Esophagus squamous epithelium (tissue), 5 donors: ENCODE measurements at places on chromosomes 2 and 18.

DNA sequence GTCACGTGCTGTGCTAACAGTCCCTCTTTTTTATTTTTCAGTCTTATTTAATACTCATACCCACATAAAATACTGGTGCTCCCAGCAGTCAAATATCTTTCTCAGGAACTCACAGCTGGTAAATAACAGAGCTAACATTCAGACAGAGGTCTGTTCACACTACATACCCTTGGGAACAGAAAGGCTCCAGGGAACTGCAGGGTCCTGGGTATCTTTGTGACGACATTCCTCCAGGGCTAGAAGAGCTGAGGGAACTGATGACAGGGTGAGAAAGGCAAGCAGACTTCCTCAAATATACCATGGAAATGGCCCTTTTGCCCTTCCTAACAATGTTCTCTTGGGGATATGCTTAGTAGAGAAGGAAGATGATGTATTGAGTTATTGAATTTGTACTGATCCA, 19.3 kb downstream of the PDE6D start:
- no peak for DNase-seq

- no peak for DNase-seq
These were observed 39.7 kb upstream of the NABP1 start for GRCh38 chr2:191638079-191638801.

DNA sequence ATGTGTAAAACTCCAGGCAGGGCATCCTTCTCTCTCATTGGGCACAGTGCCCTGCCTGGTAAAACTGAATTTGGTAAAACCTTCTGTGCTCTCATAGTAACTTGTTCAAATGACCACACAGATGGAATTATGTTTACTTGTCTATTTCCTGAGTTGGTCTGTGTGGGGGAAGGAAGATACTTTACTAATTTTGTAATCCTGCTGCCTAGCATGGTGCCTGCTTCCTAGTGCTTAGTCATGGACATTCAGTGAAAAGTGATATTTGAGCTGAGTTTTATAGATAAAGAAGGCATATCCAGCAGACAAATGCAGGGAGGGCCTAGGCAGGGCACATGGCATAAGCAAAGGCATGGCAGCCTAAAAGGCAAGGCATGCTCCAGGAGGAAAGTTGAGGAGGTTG, 199.4 kb downstream of the FSHR start:
- DNase-seq, result no peak

GRCh38 chr2:224860786-224861185, 144.6 kb upstream of the CCDC195 start:
- no peak for DNase-seq

DNA sequence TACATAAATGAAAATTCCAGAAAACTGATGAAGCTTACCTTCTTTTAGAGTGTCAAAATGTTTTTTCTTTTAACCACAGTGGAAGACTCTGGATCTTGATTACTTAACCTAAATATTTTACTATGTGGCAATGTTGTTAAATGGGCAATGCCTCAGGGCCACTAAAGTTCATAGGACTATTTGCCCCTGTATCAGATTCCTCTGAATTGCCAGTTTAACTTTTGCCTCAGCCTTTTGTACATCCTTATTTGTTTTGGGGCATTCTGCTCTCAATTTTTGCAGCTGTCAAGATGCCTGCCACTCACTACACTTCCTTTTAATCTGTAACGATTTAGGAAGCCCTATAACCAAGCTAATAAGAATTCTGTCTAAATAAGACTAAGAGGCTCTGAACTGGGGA, 31.7 kb upstream of the SERTAD2 start:
- DNase-seq, result no peak

DNA sequence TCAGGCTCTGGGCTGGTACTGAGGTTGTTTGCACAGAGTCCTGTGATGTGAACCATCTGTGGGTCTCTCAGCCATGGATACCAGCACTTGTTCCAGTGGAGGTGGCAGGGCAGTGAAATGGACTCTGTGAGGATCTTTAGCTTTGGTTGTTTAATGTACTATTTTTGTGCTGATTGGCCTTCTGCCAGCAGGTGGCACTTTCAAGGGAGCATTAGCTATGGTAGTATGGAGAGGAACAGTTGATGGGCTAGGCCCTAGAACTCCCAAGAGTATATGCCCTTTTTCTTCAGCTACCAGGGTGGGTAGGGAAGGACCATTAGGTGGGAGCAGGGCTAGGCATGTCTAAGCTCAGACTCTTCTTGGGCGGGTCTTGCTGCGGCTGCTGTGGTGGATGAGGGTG, 257.0 kb upstream of the GYPC start:
- DNase-seq, result no peak

- no peak for DNase-seq
These were observed 19.3 kb upstream of the MGAT5 start for GRCh38 chr2:134234535-134234934.

- DNase-seq, result no peak
These were observed 60.2 kb downstream of the DNMT3A start for GRCh38 chr2:25281522-25281921.

GRCh38 chr2:213980883-213981282, 430.0 kb upstream of the VWC2L start:
- DNase-seq, result no peak

DNA sequence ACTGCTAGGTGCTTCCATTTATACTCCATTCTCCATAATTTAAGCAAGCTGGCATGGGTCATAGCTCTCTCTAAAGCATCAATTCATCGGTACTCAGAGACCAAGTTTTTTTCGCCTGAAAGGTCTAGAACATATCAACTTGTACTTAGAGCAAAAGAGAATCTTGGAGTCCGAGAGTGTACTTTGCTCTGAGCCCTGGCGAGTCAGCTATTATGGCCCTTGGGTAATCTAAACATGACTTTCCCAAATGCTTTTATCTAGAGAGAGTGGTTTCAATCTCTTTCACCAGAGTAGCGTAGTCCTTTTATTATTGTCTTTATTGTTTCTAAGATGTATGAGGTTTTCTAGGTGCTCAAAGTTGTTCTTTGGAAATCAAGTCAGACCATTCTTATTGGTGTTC, 34.4 kb downstream of the MAIP1 start:
- no peak for DNase-seq
